ENCODE measurements at places on chromosomes 7 and 10.

DNA sequence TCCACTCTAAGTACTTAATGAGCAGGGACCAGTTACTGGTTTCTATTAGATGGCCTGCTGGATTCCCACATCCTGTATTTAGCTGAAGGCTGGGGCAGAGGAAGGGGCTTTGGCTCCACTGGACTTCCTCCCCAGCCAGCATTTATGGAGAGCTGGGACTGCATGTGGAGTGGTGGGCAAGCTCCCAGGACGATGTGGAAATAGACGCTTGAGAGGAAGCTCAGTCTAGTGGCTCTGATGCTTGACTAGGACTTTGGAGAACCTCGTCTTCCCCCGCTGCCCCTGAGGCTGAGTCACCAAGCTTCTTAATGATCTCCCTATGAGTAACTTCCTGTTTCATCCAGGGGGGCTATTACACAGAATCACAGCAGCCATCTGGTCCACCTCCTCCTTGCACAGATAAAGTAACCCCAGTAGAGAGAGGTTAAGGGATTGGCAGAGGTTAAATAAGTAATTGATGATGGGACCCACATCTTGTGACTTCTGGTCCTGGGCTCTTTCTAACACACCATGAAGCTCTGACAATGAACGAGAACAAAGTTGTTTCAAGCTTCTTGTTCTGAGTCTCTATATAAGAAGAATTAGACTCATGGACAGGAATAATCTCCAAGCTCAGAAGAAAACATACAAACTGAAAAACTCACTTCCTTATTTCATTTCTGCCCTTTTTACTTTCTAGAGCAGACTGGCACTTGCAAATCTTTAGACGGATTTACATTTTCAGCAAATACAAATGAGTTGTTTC, 126.2 kb downstream of the PRPF18 start:
- DNase-seq, result peak; percentile 37

- DNase-seq, result no peak
These were observed 1135.2 kb downstream of the CNTNAP2 start for GRCh38 chr7:147251751-147252325.

- no peak for DNase-seq
These were observed 15.2 kb downstream of the PALD1 start for GRCh38 chr10:70493660-70494234.

GRCh38 chr10:124906551-124907001, 35.3 kb upstream of the ZRANB1 start:
- DNase-seq, result no peak

DNA sequence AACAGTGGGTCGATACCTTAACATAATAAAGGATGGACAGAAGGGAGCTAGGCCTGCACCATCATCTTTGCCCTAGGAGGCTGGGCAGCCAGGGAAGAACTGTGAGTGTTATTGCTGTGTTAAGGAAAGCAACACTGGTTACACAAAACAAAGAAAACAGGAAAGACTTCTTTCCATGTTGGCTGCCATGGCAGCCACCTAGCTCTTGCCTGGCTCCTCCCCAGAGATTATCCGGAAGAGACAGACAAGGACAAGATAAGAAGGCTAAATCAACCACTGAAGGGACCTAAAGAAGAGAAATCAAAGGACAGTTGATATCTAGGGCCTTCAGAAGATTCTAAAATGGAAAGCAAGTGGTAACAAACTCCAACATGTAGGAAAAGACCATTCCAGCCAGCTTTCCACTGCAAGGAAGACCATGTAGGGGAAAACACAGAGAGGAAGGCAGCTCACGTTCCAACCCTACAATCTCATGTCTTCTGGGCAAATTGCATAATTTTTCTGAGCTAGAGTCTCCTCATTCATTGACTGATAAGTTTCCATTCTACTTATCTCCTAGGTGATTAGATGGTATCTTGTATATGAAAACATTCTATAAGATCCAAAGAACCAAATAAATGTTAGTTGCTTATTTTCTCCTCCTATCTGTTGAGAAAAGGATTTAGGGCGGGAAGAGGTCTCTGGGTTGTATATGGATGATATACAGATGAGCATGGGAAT, 51.2 kb downstream of the SP8 start:
- DNase-seq, result no peak
